AML-193 (cell line): ENCODE measurements at places on chromosomes 2 and 18.

- DNase-seq, result no peak
Observed at GRCh38 chr18:59220784-59221765, 1.1 kb downstream of the GRP start.

DNA sequence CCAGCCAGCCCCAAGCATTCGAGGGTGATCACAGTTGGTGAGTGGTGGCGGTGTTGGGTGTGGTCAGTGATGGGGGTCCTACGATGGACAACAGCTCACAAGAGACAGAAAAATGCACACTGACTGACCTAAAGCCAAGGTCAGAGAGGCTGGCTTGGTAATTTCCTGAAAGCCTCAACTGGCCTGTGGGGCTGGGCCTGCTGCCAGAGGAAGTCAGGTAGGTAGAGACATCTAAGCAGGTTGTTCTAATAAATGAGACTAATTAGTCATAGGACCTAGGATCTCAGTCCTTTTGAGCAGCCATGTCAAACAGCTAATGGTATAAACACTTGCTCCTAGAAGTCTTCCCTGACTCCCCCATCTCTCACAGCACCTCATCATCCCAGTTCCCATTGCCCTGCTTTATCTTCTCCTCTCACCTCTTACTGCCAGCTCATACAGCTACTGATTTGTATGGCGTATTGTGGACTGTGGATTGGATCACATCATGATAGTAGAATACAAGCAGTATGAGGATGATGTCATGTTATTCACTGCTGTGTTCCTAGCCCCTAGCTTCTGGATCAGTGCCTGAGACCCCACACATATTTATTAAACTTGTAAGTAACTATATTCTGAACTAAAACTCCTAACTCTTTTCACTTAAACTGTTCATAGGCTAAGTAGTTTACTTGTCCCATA lies 262.9 kb upstream of the KLHL29 start:
- DNase-seq, result no peak

GRCh38 chr2:179251870-179252269 lies 12.8 kb downstream of the SESTD1 start:
- no peak for DNase-seq

DNA sequence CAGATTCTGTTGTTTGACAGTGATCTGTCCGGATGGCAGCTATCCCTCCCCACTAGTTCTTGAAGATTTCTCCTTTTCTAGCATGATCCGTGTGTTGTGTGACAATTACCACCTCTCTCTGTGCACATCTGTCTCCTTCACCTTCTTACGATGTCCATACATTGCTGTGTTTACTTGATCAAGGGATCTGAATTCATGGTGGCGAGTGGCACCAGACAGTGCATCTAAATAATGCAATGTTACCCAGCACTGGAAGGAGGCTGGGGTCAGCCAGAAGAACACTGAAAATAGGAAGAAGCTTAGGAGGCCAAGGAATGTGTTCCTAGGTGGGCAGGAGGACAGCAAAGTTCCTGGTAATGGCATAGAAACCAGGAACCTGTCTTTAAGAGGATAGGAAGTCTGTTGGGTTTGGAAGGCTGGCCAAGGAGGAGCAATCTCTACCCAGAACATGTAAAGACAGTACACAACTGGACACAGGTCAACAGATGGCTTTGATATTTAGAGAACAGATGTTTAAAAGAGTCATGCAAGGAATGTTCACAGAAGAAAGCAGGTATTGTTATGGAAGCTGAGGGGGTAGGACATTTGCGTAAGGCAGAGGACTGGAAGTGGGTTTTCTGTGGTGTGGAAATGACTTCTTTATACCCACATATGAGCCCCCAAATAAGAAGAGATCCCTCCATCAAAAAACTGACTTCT lies 126.4 kb downstream of the HRH4 start:
- DNase-seq, result no peak

GRCh38 chr2:25303633-25304236 lies 38.0 kb downstream of the DNMT3A start:
- DNase-seq, result no peak

- DNase-seq, result no peak
Observed at GRCh38 chr2:8317418-8317817, 364.4 kb upstream of the ID2 start.

DNA sequence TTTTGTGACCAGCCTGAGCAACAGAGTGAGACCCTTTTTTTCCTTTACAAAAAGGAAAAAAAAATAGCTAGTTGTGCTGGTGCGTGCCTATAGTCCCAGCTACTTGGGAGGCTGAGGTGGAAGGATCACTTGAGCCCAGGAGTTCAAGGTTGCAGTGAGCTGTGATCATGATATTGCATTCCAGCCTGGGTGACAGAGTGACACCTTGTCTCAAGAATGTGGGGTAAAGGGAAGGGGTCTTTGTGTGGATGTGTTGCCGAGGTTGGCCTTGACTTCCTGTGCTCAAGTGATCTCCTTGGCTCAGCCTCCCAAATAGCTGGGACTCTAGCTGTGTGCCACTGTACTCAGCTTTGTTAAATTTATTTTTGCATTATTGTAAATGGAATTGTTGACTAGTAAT lies 120.6 kb downstream of the ZNF407 start:
- DNase-seq, result no peak

DNA sequence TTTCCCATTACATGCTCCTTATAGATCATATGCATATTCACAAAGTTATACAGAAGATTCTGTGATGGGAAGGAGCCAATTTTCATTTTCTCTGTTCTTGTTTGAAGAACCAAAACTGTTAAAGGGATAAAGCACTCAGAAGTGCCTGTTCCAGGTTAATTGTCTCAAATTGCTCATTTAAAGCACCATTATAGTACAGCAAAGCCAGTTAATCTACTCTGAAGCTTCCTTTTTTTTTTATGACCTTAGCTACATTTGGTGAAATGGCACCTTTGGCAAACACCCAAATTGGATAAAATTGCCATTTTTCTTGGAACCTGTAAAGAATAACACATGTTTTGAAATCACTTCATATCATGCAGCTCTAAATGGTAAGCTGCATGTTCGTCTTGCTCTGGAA lies 1092.3 kb downstream of the BCL11A start:
- DNase-seq, result no peak

- DNase-seq, result no peak
Observed at GRCh38 chr2:207681431-207681830, 30.0 kb upstream of the CCNYL1 start.

DNA sequence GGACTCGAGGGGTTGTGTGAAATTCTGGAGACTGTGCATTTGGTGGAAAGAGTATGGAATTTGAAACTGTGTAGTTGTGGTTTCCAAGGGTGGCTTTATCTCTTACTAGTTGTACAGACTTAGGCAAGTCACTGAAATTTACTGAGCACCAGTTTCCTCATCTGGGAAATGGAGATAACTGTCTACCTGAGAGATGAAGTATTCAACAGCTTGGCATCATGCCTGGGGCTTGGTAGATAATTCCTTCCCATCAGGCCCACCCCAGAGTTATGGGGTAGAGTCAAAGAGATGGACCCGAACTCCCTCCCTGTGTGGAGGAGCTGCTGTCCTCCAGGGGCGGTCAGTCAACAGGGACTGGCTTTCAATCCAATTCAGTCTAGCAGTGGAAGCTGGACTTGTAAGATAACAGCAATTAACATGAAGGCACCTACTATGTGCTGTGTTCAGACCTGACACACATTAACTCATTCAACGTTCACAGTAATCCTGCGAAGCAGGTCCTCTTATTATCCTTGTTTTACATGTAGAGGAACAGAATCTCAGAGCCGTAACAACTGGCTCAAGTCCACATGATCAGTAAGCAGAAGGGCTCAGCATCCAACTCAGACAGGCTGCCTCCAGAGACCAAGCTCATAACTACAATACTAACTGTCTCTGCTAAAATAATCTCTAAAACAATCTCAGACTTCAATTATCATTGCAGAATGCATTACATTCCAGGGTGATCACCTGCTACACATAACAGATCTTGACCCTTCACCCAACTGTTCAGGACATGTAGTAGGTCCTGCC lies 432.1 kb downstream of the LPIN1 start:
- DNase-seq, result no peak

- DNase-seq, result no peak
Observed at GRCh38 chr2:78775291-78775690, 250.2 kb upstream of the REG3G start.

- DNase-seq, result no peak
Observed at GRCh38 chr18:52339891-52340371, at the start of gene DCC. TSS of gene DCC (plus strand) at chr18:52340197. CDS start at chr18:52340788, 591 bp downstream.

- no peak for DNase-seq
Observed at GRCh38 chr18:10688766-10689165, 162.9 kb downstream of the NAPG start.
